Nephron progenitor cell (in vitro differentiated cells): ENCODE measurements at places on chromosomes 11 and 22.

DNA sequence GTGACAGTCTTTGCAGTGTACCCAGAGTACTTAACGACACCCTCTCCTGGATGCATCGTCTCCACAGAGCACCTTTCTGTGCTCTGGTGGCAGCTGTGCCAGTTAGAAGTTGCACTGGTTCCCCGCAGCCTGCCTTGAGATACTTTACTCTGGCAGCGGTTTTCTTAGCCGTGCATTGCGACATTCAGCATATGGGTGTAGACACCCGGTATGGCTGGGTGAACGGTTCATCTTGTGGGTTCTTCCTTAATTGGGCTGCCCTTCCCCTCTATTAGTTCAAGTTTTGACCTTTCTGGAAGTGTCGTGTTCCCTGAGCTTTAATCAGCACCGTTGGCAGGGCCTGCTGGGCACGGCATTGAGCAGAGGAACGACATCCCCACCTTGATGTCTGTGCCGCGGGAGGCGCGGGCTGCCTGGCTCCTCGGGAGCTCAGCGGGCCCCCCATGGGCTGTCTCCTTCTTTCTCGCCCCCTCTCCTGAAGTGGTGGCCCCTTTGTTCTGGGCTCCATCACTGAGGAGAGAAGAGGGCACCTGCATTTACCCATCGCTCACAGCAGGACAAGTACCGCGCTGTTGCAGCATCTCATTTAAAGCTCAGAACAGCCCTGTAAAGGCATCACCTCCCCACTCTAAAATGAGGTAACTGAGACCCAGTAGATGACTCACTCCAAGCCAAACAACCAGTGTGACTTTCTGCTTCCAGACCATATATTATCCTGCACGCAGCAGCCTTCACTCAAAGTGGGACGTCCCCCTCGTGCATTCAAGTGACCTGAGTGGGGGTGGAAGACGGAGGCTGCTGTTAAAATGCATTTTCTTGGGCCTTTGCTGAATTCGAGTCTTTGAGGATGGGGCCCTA is 13.3 kb downstream of the FAM83F start:
- DNase-seq, result no peak

- no peak for DNase-seq
These were observed 4.8 kb downstream of the SAAL1 start for GRCh38 chr11:18100926-18101656.

- no peak for DNase-seq
These were observed 8.3 kb downstream of the SRSF8 start for GRCh38 chr11:95074792-95075563.

GRCh38 chr22:29633514-29634312 is 30.3 kb downstream of the NF2 start:
- no peak for DNase-seq
